NCI-H510A treated with DMSO at 0.1 percent for 48 hours (cell line): ENCODE measurements at places on chromosomes 1 and 21.

GRCh38 chr1:7228252-7228961 is 443.2 kb downstream of the CAMTA1 start:
- peak; percentile 43 for DNase-seq

- DNase-seq = no peak
Observed at GRCh38 chr1:245121523-245121922, 33.3 kb upstream of the KIF26B start.

GRCh38 chr21:21101911-21102310 is 103.7 kb downstream of the NCAM2 start:
- DNase-seq = peak; percentile 19

GRCh38 chr1:117871013-117871412 is 58.4 kb downstream of the GDAP2 start:
- DNase-seq = no peak

- DNase-seq = no peak
Observed at GRCh38 chr21:26096494-26097371, 73.8 kb downstream of the APP start.
